ENCODE measurements at places on chromosomes 12 and 14.

DNA sequence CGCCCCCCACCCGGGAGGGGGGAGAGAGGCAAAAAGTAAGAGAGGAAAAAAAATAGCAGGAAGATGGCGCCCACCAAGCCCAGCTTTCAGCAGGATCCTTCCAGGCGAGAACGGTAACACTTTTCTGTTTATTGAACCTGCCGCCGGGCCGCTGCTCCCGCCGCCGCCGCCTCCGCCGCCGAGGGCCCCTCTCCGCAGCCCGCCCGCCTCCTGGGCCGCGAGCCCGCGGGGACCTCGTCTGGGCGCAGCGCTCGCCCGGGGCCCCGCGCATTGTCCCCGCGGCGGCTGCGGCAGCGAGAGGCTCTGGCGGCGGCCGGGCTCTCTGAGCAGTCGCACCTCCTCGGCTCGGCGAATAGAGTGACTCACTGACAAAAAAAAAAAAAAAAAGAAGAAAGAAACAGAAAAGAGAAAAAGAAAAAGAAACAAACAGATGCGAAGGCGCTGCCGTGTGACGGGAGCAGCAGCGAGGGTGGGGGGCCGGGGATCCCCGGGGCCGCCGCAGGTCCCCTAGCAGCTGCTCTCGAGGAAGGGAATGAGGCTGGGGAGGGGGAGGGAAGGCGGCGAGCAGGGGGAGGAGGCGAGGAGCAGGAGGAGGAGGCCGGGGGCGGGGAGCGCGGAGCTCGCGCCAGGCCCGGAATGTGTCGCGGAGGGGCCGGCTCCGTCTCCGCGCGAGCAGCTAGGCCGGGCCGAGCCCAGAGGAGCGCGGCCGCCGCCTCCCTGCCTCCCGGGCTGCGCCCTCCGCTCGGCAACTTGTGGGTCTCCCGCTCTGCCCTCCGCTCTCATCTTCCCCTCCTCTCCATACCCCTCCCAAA is 781 bp downstream of the NPAS3 start:
- DNase-seq, result peak; percentile 34

DNA sequence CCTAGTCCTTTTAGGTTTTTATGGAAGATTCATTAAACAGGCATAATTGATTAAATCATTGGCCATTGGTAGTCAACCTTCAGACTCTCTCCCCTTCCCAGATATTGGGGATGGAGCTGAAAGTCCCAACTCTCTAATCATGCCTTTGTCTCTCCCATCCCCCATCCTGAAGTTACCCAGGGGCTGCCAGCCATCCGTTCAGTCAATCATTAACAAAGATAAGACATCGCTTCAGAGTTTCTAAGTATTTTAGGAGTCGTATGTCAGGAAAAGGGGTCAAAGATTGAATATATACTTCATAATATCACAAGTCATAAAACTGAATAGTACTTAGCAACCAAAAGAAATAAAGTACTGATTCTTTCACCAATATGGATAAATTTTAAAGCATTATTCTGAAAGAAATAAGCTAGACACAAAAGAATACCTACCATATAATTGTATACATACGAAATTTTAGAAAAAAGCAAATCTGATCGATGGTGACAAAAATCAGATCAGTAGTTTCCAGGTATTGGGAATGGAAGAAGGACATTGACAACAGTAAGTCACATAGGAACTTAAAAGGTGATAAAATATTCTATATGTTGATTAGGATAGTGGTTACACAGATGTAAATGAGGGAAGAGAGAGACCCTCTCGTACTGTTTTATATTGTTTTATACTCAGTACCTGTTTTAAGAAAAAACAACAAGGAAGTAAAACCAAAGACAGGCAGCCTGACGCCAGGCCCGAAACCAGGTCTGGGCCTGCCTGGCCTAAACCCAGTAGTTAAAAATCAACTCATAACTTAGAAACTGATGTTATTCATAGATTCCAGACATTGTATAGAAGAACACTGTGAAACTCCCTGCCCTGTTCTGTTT is 414.4 kb downstream of the DAD1 start:
- no peak for DNase-seq

- DNase-seq, result no peak
These were observed 1080.5 kb upstream of the FOXG1 start for GRCh38 chr14:27686137-27686536.

DNA sequence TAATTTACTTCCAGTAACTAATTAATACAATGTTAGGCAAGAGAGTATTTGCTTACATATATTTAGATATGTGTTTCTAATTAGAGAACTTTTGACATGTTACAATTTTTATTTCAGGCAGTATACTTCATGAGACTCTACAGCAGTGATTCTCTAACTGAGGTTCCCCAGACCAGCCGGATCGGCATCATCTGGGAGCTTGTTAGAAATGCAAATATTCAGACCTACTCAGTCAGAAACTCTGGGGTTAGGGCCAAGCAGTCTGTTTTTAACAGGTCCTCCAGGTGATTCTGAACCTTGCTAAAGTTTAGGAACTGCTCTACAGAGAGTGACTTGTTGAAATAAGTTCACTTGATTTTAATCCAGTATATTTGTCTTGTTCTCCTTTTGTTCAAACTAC is 46.5 kb downstream of the ARID2 start:
- no peak for DNase-seq

DNA sequence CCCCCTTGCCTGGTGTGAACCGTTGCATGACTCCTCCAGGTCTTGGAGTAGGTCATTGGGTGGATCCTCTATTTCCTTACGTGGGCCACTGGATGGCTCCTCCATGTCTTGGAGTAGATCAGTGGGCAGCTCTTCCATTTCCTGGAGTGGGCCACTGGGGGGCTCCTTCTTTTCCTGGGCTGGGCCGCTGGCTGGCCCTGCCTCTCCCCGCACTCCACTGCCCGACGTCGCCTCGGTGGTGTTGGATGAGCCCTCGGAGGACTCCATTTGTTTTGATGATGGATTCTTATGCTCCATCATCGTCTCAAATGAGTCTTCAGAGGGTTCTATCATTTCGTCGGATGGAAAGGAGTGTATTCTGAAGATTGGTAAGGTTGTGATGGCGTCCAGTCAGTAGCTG is 19.1 kb downstream of the RTL1 start:
- no peak for DNase-seq

GRCh38 chr14:74861734-74862090 is 14.2 kb downstream of the PROX2 start:
- no peak for DNase-seq

DNA sequence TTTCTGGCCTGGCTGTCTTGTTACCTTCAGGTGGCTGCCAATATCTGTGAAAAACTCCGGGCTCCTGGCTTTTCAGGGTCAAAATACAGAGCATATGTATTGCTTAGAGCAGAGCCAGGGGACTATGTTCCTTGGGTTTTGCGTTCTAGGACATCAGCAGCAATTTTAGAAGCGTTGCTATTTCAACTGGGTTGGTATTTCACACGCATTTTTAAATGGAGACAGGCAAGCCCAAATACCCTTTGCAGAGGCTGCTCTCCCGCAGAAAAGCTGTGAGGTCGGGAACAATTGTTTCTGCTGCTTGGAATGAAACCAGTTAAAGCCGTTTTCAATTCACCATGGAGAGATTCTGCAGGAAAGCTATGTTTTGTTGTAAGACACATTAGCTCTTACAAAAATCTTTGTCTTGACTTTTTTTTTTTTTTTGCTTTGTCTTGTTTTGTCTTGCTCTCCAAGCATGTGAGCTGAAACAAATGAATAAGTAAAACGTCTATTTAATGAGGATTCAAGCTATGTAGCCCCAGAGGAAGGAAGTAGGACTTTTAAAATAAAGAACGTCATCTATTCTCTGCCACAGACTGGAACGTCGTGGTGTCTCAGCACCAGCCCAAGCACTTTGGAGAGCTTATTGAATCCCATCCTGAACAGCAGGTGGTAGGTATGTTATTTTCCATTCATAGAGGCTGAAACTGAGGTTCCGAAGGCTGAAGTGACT is 181.0 kb upstream of the TBX3 start:
- DNase-seq, result no peak

- no peak for DNase-seq
These were observed 52.5 kb downstream of the ATP23 start for GRCh38 chr12:57993834-57994233.

DNA sequence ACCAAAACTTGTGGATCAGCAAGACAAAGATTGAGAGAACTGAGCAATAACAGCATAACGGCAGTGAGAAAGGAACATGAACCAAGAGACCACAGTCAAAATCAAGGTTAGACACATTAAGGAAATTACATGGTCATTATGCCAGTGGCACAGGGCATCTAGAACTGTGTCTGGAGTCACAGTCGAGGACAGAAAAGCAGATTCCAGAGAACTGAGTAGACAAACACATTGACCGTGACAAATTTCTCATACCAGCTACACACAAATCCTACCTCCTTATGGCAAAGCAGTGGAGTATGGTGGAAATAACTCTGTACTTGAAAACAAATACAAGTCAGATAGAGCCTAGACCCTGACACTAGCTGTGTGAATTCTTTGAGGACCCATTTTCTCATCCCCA is 367.3 kb downstream of the DUSP6 start:
- DNase-seq, result no peak

DNA sequence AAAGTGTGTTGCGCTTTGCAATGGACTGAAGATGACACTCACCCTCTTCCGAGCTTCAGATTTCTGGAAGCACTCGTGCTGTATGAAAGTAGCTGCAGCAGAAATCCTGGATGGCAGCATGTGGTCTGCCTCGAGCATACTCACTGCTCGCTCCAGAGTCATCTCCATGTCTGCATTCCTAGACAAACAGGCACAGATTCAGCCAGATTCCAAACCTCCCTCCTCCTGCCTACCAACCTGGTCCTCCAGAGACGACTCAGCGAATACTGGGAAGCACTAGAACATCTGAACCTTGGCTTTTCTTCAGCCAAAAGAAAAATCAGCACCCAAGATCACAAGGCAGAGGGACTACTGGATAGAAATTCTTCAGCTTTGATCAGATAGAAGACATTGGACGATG is 27.7 kb downstream of the PKP2 start:
- DNase-seq, result no peak

GRCh38 chr14:78491048-78491447 is 320.9 kb downstream of the NRXN3 start:
- no peak for DNase-seq

DNA sequence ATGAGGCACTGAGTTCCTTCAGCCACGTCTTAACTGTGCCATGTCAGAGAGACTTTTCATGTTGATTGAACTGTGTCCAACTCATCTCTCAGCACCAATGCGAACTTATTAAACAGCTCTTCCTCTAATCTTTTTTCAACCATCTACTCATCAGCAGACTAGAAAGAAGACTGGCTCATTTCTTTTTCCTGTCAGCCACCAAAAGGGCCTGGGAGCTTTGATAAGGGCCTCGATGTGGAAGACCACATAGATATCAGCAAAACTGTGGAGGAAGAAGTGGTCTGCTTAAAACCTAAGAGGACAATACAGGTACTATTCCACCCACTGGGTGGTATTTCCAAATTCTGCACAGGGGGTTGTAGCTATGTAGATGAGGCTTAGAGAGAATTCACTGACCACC is 3.6 kb upstream of the PLXNC1 start:
- no peak for DNase-seq

DNA sequence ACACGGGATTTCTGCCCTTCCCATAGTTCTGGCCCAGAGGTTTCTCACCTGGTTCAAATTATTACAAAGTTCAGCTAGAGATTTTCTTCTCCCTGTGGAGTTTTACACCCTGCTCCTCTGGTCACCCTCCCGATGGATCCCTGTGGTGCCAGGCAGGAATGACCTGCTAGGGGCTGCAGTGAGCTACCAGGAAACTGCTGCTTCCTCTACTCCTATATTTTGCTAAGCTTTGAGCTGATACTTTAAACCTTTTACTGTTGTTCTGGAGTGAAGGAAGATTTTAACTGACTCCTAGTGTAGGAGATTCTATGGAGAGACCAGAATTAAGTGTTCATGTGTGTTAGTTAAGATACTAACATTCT is 30.4 kb upstream of the LRIG3 start:
- no peak for DNase-seq

- peak; percentile 61 for DNase-seq
These were observed 8.9 kb downstream of the ANG start for GRCh38 chr14:20697273-20698017.

GRCh38 chr12:92608151-92609091 is 94.4 kb upstream of the PLEKHG7 start:
- DNase-seq, result no peak

DNA sequence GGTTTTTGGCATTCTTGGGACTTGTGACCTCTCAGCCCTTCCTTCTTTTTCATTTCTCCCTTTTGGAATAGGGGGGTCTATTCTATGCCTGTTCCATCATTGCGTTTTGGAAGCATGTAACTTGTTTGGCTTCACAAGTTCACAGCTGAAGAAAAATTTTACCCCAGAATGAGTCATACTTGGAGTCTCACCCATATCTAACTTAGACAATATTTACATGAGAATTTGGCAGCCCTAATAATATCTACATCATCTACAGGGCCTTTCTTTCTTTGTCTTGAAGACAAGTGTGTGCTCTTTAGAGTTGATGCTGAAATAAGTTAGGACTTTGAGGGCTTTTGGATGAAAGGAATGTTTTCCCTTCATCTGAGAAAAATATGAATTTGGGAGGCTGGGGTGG is 1312.9 kb upstream of the FLRT2 start:
- DNase-seq, result no peak

GRCh38 chr12:16560273-16560672 is 45.7 kb downstream of the LMO3 start:
- no peak for DNase-seq

- no peak for DNase-seq
These were observed 83.3 kb downstream of the PLXNC1 start for GRCh38 chr12:94231709-94232108.

GRCh38 chr12:34198924-34199323 is 176.6 kb downstream of the ALG10 start:
- DNase-seq, result no peak

- peak; percentile 11 for DNase-seq
These were observed 85.8 kb downstream of the EXOC5 start for GRCh38 chr14:57182760-57183503.

DNA sequence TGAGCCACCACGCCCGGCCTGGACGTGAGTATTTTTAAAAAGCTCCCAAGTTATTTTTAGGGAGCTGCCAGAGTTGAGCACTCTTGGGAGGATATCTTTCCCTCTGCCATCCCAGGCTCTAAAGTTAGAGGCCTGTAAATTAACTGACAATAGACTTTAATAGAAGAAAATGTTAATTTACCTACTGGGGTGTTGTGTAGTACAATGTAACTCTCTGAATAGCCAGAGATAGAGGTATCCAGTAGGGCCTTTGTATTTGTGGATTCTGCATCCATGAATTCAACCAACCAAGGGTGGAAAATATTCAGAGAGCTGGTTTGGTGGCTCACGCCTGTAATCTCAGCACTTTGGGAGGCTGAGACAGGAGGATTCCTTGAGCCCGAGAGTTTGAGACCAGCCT is 7.6 kb upstream of the PIGH start:
- DNase-seq, result no peak

GRCh38 chr14:69822456-69822855 is 25.4 kb upstream of the SLC10A1 start:
- no peak for DNase-seq

DNA sequence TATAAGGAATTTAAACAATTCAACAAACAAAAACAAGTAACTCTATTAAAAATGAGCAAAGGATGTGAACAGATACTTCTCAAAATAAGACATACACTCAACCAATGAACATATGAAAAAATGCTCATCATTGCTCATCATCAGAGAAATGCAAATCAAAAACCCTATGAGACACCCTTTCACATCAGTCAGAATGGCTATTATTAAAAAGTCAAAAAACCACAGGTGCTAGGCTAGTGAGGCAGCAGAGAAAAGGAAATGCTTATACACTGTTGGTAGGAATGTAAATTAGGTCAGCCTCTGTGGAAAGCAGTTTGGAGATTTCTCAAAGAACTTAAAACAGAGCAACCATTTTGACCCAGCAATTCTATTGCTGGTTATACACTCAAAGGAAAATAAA is 52.0 kb downstream of the NAV3 start:
- no peak for DNase-seq
